Activated T-cell treated with anti-CD3 and anti-CD28 coated beads for 1 hour (primary cell): ENCODE measurements at places on chromosomes 12 and 14.

DNA sequence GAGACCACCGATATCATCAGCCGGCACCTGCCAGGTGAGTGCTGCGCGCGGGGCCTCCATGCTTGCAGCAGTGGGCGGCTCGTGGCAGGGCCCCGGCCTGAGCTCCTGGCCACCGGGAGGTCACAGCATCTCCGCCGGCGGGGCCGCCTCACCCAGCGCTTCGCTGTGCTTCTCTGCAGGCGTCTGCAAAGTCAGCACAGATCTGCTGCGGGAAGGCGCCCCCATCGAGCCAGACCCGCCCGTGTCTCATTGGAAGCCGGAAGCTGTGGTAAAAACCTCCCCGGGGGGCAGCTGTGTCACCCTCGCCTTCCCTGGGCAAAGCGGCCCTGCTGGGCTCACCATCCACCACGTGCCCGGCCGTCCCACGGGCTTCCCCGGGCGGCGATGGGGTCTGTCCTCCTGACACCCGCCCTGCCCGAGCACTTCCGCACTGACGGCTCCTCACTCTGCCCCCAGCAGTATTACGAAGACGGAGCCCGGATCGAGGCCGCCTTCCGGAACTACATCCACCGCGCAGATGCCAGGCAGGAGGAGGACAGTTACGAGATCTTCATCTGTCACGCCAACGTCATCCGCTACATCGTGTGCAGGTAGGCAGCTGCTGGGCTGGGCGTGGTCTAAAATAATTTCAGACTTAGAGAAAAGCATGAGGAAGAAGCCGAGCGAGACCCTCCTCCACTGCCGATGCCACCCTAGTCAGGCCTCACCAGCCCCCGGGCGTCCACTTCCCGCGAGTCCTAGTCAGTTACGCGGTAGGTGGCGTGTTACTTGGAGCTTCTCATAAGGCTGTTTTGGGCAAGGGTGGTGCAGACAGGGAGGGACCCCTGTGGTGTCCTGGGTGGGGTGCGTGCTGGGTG is 7.1 kb downstream of the PGAM5 start:
- DNase-seq: no peak

- DNase-seq: no peak
Measured at GRCh38 chr12:71972441-71973074, 33.9 kb downstream of the TPH2 start.

DNA sequence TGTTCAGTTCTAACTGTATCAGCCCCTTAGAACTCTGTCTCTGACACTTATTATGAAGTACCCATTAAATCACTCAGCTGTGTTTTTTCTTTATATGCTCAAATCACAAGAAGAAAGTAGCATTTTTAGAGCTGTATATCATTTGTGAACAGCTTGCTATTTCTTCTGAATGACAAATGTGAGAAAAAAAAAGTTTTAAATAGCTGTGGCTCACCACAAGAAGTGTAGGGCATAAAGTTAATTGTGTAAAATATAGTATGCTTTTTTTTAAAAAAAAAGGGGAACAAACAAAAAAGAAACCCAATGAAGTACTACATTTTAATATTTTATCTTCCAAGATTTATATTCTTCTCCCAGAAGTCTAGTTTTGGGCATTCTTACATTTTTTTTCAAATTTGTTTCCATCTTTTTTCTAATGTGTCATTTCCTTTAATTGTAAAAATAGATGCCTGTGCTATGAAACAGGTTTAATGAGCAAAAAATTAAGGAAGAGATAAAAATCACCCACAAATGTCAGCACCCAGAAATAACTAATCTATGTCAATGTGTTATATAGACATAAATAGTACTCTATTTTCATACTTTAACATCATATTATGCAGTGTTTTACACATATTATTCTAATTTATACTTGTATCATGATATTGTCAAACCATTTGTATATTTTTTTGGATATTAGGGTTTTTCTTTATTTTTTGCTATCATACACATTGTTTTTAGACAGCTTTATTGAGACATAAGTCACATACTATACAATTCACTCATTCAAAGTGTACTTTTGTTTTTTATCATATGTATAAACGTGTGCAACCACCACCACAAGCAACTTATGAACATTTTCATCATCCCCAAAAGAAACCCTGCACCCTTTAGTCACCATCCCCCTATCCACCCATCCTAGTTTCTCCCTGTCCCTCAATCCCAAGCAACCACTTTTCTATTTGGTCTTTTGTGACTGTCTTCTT is 22.4 kb upstream of the LRRK2 start:
- no peak for DNase-seq

GRCh38 chr12:117816-118345 is 51.3 kb downstream of the IQSEC3 start:
- DNase-seq: no peak

DNA sequence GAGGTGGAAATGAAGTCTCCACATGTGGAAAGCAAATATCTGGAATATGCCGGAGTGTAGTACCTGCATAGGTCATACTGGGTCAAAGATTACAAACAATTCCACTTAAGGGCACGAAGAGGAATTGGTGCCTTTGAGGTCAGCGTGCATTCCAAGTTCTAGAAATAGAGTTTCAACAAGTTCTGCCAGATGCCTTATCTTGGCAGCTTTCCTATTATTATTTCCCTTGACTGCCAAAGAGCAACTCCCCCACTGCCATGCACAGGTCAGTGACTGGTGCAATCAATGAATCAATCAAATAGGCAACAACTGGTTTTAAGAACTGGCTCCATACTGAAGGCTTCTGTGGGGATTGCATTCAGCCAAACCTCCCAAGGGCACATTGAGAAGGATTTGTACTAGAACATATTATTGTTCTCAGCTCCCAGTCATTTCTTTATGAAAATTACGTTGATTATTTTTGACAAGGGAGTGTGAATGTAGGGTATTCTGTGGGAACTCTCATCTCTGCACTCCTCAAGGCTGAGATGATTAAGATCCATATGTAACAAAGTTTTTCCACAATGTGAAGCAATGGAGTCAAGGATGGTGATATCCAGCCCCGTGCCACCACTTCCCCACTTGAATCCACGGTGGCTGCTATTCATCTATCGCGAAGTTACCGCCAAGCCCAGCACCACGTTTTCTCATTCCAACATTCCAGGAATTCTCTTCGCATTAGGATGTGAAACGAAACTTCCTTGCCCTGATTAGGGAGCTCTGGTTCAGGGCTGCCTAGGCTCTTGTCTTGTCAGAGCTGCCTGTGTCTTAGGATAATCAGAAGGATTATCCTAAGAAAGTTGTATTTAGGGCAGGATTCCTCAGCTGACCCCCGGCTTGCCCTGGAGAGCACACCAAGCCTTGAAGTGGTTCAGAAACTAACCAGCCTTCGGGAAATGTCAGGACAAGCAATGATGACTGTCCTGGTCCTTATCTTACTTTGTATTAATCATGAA is 115.1 kb upstream of the PCED1B start:
- no peak for DNase-seq
